Stimulated activated CD4-positive, alpha-beta T cell treated with anti-CD3 and anti-CD28 coated beads, Interleukin-1b, Interleukin-23, amount 100 ng/mL, for 1 hour (primary cell): ENCODE measurements at places on chromosomes 16 and 17.

DNA sequence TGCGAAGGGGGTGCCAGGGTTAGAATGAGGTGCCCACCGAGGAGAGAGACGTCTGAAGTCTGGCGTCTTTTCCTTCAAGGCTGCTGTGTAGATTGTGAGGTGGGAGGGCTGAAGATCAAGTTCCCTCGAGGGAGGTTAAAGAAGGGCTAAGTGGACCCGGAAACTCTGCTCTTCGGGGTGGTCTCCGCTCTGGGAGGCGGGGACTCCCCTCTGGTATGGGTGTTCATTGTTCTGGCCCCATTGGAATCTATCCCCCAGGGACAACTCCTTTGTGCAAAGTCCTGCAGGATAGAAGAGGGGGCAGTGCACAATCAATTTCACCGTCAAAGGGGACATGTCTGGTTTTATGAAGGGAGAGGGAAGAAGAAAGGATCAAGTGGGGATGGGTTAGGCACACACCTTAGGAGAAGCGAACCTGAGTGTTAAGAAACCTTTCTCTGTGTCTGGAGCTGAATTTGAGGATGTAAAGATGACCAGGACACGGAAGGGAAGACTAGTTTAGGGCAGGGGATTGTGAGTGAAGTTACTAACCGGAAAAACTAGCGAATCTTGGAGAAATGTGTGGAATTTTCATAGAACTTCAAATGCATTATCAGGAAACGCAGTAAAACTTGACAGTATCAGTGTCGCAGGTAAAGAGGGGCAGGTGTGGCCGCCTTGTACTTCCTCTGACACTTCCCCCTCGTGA is 809 bp upstream of the RAB34 start:
- DNase-seq, result no peak

DNA sequence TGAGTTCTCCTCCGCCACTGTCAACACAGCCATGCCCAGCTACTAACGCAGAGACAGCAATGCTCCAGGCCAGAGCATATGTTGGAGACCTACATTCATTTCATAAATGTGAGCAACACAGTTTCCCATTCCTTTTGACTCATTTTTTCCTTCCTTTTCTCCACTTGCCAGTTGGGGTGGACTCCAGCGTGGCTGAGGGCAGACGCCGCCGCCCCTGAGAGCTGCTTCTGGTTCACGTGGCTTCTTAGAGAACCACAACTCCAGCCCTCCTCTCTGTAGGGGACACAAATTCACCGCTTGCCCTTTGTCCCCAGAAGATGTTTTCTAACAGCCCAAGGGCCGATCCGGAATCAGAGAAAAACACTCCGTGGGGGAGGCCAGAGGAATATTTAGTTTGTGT is 45.8 kb upstream of the ZCCHC14 start:
- DNase-seq, result no peak

GRCh38 chr17:50169121-50169764 is 3.4 kb downstream of the SGCA start:
- no peak for DNase-seq

GRCh38 chr16:19722269-19722952 is 4.3 kb downstream of the IQCK start:
- no peak for DNase-seq

DNA sequence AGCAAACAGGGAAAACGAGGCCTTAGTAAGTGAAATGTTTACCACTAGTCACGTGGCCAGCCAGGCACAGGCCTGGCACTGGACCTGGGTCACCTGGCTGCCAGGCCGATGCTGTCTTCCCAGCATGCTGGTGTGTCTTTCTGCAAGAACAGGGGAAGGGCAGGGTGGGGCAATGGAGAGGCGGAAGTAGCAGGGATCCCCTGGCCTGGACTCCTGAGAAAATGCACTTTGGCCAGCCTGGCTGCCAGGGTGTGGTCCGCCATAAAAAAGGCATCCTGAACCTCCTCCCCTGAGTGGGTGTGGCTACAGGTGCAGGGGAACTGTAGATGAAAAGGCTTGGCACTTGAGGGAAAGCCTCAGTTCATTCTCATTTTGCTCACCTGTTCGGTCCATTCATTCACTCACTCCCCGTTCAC is 1.0 kb upstream of the ANKRD40CL start:
- no peak for DNase-seq

- DNase-seq, result no peak
These were observed 28.2 kb downstream of the ORC6 start for GRCh38 chr16:46717692-46718091.
